ENCODE measurements at places on chromosomes 2 and 18.

GRCh38 chr2:105610576-105611332, 134.0 kb upstream of the NCK2 start:
- DNase-seq, result no peak

GRCh38 chr2:201349601-201350000, 7.5 kb downstream of the FLACC1 start:
- DNase-seq, result no peak

DNA sequence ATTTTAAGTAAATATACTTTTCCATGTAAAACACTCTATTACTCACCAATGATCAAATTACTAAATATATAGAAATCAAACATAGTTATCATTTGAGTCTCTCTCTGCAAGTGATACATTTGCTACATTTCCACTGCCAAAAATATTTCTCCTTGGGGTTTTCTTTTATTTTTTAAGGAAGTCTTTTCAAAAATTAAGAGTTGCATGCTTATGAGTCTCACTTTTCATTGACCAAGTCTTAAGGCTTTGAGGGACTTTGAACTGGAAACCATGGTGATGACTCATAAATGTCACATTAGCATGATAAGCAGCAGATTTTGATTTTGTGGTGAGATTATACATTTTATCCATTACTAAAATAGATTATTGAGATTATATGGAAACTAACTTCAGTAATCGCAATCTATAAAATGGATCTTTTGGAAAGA, 152.9 kb downstream of the FAM124B start:
- no peak for DNase-seq

DNA sequence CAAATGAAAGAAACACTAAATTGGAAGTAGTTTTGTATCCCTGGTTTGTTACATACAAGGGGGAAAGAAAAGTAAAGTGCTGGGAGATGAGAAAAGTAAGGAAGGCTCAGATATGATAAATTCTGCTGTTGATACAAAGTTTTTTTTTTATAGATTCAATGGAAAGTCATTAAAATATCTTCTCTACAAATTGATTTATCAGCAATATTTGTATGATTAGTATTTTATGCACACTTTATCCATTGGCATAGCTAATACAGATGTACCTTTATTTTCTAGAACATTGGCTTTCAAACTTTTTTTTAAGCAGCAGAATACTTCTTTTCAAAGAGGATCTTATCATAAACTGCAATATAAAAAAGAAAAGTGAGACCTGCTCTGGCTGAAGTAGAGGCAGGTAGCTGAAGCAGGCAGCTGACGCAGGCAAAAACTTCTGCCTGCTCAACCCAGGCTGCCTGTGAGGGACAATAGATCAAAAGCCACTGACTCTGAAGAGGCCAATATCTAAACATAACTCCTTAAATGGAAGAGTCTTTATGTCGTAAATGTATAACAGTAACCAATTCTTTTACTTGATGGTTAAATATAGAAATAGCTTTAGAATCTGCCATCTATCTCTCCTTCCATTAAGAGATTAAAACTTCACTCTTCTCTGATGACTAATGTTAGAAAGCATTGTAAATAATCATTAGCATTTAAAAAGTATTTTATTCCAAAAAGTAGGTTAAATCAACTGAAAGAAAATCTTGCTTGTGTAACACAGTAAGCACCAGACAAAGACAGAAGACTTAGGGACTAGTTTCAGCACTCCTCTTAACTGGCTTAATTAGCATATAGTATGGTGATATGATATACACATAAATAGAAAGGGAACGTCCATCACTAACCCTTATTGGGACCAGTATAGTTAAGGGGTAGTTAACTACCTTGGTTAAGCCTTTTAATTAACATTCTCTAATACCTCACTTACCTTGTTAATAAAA, 174.2 kb downstream of the SLC39A10 start:
- no peak for DNase-seq

DNA sequence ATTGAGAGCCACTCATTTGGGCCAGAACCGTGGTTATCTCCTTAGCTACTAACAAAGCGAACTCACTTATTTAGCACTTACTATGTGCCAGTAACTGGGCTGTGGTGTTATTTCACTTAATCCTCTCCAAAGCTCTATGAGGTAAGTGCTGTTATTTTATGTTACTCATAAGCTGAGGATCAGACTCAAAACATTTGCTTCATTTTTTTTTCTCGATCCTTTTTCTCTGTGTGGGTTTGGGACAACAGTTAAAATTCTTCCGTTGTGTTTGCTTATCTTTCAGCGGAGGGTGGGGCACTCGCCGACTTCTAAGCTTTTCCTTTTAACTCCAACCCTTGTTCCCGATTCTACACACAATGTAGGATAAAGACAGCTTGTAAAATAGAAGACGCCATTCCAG, 52.8 kb downstream of the TMEM178A start:
- DNase-seq, result no peak

- no peak for DNase-seq
Measured at GRCh38 chr2:16079637-16080036, 139.3 kb downstream of the MYCN start.

- DNase-seq, result no peak
Measured at GRCh38 chr2:20619624-20620024, 31.3 kb downstream of the HS1BP3 start.

DNA sequence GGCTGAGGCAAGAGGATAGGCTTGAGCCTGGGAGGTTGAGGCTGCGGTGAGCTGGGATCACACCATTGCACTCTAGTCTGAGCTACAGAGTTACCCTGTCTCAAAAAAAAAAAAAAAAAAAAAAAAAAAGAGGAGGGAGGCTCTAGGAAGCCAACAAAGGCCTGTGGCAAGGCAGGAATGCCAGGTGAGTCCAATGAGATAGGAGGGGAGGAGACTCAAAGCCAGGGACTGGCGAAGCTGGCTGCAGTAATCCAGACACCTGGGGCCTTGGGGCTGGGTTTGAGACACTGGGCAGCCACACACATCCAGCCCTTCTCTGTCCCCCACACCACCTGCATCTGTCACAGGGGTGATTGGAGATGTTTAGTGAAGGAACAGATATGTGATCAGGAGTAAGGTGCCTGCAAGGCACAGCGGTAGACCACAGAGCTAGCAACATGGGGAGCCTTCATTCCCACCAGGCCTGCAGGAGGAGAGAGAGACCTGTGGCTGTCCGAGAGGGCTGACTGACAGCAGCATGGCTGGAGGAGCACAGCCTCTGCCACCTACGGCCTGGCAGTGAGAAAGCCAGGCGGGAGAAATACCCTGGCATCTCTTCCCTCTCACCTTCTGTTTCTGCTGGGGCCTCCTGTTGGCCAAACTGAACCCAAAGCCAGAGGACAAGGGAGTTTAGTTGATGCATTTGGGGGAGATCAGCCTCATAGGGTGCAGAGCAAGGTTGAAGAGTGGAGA, 9.5 kb downstream of the CHPF start:
- no peak for DNase-seq

- DNase-seq, result no peak
Measured at GRCh38 chr2:88885275-88885674, 193.8 kb downstream of the RPIA start.

GRCh38 chr2:190819840-190820301, 60.8 kb upstream of the GLS start:
- no peak for DNase-seq

All from breast epithelium (tissue), 4 donors.